RPMI7951 (cell line): ENCODE measurements at places on chromosomes 11 and 22.

- DNase-seq, result no peak
Observed at GRCh38 chr11:65125197-65126056, 3.3 kb downstream of the MRPL49 start.

GRCh38 chr11:58330861-58331260 is 28.0 kb downstream of the OR5B17 start:
- peak; percentile 48 for DNase-seq

GRCh38 chr11:67530282-67530592 is 7.0 kb upstream of the CABP2 start:
- peak; percentile 10 for DNase-seq

GRCh38 chr22:36332623-36333332 is 55.0 kb downstream of the MYH9 start:
- peak; percentile 89 for DNase-seq

- no peak for DNase-seq
Observed at GRCh38 chr11:93686812-93687211, 25.3 kb downstream of the CEP295 start.

- peak; percentile 73 for DNase-seq
Observed at GRCh38 chr22:19855504-19856409, 1.1 kb upstream of the GNB1L start.

- no peak for DNase-seq
Observed at GRCh38 chr11:116651098-116651736, 121.6 kb downstream of the BUD13 start.

DNA sequence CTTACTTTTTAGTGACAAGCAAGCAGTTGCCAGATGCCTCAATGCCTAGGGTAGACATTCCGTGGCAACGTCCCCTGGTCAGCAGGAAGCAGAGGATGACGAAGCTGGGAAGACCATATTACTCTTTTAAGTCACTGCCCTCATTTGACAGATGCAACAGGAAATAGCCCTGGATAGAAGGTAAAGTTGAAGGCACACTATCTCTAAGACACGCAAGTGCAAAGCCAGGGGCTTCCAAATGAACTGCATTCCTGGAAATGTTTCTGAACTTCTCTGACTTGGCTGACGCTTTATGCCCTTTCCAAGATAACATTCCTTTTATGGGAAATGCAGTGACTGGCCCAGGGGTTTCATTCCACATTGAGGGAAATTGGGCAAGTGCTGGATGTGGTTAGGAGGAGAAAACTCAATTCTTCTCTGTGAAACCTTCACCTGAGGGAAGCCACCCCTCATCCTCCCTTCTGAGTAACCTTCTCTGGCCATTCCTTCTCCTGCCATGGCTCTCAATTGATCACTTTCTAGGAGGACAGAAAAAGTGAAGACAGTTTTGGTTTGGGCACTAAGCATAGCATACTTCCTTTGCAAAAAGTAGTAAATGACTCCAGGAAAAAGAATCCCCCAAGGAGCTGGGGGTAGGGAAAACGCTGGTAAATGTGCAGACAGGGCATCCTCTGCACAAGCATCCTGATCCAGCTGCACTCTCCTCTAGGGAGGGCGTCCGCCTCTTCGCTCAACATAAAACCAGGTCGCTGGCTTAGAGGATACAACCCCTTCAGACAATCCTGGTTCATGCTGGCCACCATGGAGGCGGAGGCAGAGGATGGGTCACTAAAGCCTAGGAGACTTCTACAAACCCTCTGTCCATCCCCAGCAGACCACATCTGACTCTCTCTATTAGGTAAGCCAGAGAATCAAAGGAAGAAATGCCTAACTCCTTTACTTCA is 14.5 kb downstream of the PCSK7 start:
- DNase-seq, result no peak

GRCh38 chr11:27754035-27755017 is 54.1 kb upstream of the BDNF start:
- DNase-seq, result peak; percentile 95

- DNase-seq, result no peak
Observed at GRCh38 chr22:44365832-44366231, 53.1 kb upstream of the SHISAL1 start.

DNA sequence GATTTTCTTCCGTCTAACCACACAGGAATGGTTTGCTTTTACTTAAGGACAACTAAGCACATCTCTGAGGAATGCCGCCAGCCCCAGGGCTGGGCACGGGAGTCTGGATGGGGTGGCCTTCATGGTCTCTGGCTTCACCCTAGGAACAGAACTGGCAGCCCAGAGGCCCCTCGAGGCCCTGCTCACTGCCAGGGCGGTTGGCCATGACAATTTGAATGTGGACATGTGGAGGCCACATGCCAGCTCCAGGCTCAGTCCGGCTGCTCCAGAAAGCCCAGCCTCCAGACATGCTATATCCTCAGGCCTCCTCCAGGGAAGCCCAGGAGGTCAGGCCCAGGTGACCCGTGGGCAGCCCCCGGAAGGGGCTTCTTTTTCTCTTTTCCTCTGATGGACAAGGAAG is 84.0 kb upstream of the FGF3 start:
- DNase-seq, result peak; percentile 76

- peak; percentile 16 for DNase-seq
Observed at GRCh38 chr22:41526830-41527799, 17.2 kb downstream of the POLR3H start.

DNA sequence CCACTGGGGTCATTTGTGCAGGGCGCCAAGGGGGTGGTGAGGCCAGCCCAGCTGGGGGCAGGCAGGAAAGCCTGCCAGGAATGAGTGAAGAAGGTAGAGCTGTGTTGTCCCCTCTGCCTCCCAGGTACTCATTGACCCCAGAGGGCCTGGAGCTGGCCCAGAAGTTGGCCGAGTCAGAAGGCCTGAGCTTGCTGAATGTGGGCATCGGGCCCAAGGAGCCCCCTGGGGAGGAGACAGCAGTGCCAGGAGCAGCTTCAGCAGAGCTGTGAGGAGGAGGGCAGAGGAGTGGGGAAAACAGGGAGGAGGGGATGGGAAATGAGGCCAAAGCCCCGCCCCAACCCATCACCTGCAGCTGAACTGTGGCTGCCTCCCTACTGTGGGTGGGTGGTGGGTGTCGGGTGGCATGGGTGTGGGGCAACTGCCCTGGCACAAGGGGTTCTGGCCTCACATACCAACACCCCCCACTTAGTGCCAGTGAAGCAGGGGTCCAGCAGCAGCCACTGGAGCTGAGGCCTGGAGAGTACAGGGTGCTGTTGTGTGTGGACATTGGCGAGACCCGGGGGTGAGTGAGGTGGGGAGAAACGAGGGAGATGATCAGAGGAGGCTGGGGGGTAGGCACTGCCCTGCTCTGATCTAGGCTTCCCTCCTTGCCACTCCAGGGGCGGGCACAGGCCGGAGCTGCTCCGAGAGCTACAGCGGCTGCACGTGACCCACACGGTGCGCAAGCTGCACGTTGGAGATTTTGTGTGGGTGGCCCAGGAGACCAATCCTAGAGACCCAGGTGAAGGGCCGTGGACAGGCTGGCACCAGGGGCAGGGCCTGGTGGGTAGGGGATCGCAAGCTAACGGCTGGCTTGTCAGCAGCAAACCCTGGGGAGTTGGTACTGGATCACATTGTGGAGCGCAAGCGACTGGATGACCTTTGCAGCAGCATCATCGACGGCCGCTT is 3.0 kb downstream of the MUS81 start:
- no peak for DNase-seq

GRCh38 chr11:113447621-113448315 is 27.4 kb downstream of the DRD2 start:
- peak; percentile 99 for DNase-seq

DNA sequence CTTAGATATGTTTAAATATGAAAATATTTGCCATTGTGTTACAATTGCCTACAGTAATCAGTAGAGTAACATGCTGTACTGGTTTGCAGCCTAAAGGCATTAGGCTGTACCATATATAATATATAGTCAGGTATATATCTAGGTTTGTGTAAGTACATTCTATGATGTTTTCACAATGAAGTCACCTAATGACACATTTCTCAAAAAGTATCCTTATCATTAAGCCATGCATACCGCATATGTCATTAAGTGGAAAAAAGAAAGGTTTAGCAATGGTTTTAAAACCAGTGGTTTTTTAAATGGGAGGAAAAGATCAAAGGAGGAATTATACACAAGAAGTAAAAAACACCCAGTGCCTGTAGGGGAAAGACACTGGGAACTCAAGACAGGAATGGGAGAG is 122.7 kb downstream of the RBFOX2 start:
- no peak for DNase-seq

GRCh38 chr11:41895081-41895480 is 435.6 kb upstream of the LRRC4C start:
- no peak for DNase-seq
